Ecto neural progenitor cell (in vitro differentiated cells): ENCODE measurements at places on chromosomes 13 and 19.

DNA sequence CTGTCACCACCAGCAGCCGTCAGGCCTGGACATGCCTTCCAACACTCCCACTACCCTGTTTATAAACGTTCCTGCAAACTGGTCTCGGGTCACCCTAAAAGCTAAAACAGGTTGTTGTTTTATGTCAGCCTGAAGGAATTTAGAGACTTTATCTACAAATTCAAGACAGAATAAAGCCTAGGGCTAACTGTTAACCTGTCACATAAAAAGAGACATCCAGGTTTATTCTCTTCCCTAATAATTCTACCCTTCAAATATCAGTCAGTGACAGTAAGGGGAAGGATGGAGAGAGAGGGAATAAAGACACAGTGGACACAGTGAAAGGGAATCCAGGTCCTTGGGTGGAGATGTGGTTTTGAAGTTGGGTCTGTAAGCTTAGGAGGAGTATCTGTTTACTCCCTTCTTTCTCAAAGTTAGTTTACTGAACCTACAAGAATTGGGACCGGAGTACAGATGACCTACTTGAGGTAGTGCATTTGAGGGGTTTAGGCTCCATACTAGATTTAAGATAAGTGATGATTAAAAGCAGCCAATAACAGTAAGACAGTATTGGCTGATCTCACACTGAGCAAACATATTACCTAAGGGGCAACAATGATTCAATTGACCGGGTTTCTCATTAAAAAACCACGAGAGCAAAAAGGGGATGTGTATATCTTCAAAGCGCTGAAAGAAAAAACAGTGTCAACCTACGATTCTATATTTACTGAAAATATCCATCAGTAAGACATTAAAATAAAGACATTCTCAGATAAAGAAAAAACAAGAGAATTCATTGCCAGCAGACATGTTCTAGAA, 142.7 kb downstream of the USP12 start:
- DNase-seq, result no peak

DNA sequence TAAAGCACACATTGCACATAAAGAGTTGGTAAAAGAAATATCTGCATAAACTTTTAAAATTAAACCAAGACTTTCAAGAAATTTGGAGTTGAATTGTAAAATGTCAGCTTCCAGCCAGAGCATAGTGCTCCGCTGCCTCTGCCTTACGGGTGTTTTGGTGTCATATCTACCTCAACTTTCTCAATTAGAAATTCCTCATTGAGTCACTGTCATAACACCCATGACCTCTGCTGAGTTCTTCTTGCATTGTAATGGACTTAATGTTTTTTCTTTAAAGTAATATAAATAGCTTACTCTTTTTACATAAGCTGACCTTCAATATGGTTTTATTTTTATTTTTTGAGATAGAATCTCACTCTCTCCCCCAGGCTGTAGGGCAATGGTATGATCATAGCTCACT, 551.0 kb upstream of the NBEA start:
- DNase-seq, result no peak

- no peak for DNase-seq
These were observed 58.5 kb downstream of the CEBPG start for GRCh38 chr19:33432015-33432414.

DNA sequence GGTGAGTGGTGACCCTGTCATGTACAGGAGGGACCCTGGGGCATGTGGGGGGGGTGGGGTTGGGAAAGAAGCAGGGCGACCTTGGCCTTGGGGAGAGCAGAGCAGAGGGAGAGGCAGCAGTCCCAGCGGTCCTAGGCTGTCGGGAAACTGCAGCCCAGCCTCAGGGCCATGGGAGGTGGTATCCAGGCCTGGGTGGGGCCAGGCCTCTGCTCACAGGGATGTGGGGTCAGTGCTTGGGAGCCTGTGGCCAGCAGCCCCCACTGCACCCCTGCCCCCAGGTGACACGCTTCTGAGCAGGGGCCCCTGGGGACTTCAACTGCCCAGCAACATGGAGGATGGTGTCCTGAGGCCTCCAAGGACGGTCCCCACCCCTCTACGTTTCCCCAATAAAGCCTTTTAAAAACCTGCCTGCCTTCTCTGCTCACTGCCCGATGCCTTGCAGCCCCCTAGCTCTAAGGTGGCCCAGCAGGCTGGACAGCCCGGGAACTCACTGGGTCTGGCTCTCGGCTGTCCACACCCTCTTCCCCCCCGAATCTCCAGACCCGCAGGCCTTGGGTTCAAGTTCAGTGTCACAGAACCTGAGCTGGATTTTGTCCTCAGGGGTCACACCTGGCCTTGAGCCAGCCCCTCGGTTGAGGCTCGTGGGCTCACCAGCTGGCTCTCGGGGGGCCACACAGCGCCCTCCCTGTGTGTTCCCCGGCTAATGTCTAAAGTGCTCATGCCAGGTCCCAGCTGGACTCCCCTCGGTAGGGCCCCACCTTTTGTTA, 6.9 kb downstream of the PNKP start:
- DNase-seq, result no peak

- DNase-seq, result no peak
These were observed 240.2 kb downstream of the LHFPL6 start for GRCh38 chr13:39362652-39363381.

GRCh38 chr19:28929006-28929405, 283.9 kb downstream of the UQCRFS1 start:
- no peak for DNase-seq

- DNase-seq, result no peak
These were observed 541.6 kb downstream of the SUCLA2 start for GRCh38 chr13:47459512-47459911.

- no peak for DNase-seq
These were observed 245.0 kb downstream of the ABCC4 start for GRCh38 chr13:95056266-95056665.

- DNase-seq, result no peak
These were observed 87.2 kb upstream of the TNFSF11 start for GRCh38 chr13:42486711-42487198.

DNA sequence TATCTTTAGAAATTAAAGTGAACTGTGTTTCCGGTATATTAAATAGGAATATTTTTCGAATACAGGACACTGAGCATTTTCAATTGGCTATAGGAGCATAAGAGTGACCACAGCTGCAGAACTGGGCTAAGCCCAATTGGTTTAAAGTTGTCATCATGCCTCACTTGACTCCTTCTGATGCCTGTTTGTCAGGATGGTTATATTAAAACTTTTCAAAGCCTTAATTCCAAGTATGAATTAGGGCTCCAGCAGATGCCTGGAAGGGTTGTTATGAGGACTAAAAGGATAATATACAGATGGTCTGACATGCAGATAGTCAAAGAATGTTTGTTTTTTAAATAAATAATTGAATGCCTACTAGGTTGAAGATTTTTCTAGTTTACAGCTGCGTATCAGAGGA, 100.0 kb downstream of the LMO7 start:
- no peak for DNase-seq

DNA sequence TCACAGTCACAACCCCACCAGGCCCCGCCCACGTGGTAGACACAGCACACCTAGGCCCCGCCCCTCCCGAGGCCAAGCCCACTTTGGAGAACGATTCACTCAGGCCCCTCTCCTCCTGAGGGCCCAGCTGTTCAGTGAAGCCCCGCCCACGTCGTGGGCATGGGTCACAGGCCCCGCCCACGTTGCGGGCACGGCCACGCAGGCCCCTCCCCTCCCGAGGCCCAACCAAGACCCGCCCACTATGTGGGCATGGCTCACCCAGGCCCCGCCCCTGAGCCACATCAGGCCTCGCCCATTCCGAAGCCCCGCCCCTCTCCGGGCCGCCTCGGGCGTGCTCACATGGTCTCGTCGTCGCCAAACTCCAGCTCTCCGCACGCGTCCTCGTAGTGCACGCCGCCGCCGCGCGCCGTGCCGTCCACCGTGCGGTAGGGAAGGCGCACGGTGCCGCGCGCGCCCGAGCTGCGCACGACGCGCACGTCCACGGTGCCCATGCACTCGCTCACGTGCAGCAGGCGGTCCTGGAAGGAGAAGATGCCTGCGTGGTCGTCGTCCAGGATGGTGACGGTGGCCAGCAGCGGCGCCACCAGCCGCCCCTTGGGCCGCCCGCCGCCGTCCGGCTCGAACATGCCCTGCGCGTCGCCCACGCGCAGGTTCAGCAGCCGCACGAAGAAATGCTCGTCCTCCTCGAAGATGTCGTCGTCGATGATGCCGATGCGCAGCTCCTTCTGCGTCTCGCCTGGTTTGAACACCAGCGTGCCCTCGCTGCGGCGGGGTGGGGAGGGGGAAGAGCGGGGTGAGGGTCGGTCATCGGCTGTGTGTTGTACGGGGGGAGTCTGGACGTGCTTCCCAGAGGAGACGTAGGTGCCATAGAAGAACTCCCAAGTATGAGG, 24.0 kb downstream of the SLC8A2 start:
- DNase-seq, result peak; percentile 95

- DNase-seq, result peak; percentile 71
These were observed 37.6 kb downstream of the SOX21 start for GRCh38 chr13:94674609-94675348.

GRCh38 chr19:14347999-14348889, 33.0 kb upstream of the ADGRE5 start:
- DNase-seq, result peak; percentile 86

GRCh38 chr13:31035185-31035965, 102.9 kb downstream of the TEX26 start:
- no peak for DNase-seq

GRCh38 chr19:54482889-54483288, 9.8 kb upstream of the CDC42EP5 start:
- no peak for DNase-seq

DNA sequence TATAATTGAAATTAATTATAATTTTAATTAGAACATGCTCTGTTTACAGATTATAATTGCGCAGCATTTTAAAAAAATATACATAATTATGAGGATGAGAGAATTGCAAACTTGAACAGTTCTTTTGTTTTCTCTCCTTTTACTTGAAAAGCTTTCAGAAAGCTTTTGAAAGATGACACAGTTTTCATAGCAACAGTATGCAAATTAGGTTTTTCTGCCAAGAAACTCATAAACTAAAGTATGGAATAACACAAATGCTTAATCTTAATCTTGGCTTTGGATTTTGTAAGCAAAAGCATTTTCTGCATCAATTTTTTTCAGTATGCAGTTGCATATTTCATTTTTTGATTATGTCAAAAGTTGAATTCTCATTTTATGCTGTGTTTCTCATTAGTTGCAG, 32.8 kb upstream of the AKAP11 start:
- no peak for DNase-seq

DNA sequence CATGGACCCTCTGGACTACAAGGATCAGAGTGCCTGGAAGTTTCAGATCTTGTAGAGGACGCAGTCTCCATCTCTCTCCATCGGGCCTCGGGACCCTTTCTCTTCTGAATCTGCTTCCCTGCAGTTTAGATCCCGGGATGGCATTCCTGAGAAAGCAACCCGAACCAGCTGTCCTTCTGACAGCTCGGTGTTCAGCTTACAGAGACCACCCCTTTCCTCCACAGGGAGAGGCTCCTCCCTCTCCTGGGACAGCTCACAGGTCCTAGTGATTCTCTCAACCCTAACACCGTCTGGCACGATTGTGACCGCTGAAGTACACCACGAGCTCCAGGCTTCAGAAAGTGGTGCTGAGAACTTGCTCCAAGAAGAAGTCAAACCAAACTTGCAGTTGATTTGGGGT, 18.2 kb downstream of the CRX start:
- DNase-seq, result peak; percentile 66

- DNase-seq, result peak; percentile 71
These were observed 1.1 kb downstream of the MAB21L1 start for GRCh38 chr13:35475212-35475959.

DNA sequence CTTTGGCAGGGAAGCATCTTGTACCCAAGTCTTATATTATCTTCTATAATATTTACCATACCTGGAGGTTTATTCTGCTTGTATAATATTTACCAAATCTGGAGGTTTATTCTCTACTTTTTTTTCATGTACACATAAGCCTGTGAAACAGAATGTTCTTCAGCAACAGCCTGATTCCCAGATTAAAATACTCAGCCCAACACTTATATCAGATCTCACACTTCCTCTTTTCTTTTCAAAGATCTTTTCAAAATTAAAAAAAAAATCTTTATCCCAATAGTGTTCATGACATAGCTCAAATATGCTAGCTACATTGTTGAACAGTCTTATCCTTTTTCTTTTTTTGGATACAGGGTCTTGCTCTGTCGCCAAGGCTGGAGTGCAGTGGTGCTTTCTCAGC, 300.7 kb downstream of the LMO7 start:
- no peak for DNase-seq

DNA sequence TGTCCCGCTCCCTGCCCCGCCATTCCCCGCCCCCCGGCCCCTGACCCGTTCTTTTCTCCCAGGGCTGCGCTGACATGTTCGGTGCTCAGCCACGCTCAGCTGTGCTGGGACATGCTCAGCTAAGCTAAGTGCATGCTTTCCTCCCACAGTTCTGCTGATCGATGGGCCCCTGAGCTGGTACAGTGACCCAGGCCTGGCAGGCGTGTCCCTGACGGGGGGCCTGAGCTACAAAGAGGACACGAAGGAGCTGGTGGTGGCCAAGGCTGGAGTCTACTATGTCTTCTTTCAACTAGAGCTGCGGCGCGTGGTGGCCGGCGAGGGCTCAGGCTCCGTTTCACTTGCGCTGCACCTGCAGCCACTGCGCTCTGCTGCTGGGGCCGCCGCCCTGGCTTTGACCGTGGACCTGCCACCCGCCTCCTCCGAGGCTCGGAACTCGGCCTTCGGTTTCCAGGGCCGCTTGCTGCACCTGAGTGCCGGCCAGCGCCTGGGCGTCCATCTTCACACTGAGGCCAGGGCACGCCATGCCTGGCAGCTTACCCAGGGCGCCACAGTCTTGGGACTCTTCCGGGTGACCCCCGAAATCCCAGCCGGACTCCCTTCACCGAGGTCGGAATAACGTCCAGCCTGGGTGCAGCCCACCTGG, 3.7 kb downstream of the TNFSF9 start:
- DNase-seq, result peak; percentile 54

- no peak for DNase-seq
These were observed 5.9 kb downstream of the COL4A1 start for GRCh38 chr13:110301083-110301482.

GRCh38 chr19:23070353-23071146, 46.3 kb upstream of the ZNF730 start:
- no peak for DNase-seq

DNA sequence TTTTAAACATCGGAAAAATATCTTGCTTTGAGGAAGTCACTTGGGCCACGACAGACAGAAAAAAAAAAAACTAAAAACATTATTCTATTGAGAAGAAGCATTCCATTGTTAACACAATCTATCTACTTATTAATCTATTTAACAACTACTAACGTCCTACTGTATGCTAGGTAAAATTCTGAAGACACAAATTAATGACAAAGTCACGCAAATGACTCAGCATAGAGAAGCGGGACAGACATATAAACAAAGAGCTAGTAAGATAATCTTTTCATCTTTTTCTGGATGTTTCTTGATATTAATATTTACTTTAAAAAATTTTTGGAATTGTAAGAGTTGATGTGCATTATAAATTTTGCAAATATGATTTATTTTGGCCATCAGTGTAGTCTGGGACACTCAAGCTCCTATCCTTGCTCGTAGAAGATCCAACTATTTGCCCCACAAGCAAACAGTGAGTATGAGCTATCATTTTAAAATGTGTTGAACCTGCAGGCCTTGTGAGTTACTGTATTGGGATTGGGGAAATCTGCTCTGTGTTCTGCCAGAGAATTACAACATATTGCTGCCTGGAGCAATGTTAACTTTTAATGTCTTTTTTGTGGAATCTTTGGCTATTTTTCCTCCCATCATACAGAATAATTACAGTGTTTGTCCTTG, 109.1 kb downstream of the PCDH9 start:
- no peak for DNase-seq

GRCh38 chr19:33124207-33125098, 7.5 kb upstream of the WDR88 start:
- no peak for DNase-seq
